Activated CD4-positive, CD25-positive, alpha-beta regulatory T cell (primary cell): ENCODE measurements at places on chromosomes 3 and 15.

DNA sequence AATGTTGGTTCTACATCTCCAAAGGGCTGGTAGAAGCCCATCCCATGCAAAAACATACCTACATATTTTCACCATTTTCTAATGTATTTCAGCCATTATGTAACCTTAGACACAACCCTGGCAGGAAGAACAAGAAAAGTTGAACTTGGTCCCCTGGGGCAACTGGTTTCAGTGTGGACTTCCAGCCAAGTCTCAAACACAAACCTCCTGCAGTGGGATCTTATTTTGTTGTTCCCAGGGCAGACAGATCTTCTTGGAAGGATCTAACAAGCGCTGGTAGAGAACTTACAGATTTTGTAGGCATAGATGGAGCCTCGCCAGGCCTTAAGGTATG lies 96.3 kb downstream of the ADAMTS17 start:
- DNase-seq = no peak

- no peak for DNase-seq
Observed at GRCh38 chr3:16031434-16031833, 143.0 kb upstream of the GALNT15 start.

DNA sequence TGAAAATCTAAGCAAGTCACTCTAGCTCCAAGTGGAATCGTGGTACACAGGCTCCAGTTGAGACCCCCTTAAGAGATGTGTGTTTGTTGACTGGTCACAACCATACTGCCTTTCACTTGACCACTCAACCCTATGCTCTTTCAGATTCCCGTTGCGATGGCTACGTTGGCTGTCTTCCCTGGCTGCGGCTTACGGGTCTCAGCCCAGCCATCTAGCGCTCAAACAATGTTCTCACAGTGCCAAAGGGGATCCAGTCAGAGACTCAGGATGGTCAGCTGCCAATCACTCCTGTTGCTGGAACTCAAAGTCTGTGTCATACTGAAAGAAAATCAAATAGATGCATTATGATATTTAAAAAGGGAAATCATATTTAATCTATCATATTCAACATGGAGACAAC lies 237.6 kb downstream of the ITPR1 start:
- no peak for DNase-seq

GRCh38 chr3:32725721-32726120 lies 40.7 kb downstream of the CNOT10 start:
- DNase-seq = no peak

GRCh38 chr15:33956397-33956796 lies 11.9 kb upstream of the CHRM5 start:
- DNase-seq = no peak

GRCh38 chr3:134527037-134527436 lies 41.2 kb downstream of the CEP63 start:
- DNase-seq = no peak

DNA sequence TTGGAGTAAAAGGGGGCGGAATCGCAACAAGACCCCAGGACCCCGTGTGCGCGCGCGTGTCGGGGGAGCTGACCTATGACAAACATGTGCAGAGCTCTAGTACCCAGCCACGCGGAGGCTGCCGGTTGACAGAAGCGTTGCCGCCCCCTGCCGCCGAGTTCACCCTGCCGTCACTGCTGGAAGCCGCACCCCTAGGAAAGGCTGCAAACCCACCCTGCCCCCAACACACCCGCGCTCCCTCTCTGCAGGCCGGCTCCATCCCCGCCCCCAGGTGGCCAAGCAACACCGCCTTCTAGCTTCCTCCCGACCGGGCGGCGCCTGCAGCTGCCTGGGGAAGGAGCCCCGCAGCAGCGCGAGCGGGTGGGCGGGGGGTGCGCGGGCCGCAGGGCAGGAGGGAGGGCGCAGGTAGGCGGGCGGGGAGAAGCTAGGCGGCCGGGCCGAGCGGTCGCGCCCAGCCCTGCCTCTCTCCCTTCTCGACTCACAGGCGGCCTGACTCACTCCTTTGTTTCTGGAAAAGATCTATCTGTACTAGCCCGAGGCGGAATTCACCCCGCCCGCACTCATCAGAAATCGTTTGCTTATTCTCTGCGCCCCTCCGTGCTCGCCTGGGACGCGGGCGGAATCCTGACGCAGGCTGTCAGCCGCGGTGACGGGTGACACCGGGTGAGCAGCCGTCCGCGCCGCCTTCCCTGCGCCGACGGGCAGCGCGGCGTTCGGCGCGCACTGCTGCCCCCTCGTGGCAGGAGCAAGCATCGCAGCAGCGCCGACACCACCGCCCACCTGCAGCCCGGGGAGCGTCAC lies 160.8 kb downstream of the GAP43 start:
- DNase-seq = peak; percentile 84

DNA sequence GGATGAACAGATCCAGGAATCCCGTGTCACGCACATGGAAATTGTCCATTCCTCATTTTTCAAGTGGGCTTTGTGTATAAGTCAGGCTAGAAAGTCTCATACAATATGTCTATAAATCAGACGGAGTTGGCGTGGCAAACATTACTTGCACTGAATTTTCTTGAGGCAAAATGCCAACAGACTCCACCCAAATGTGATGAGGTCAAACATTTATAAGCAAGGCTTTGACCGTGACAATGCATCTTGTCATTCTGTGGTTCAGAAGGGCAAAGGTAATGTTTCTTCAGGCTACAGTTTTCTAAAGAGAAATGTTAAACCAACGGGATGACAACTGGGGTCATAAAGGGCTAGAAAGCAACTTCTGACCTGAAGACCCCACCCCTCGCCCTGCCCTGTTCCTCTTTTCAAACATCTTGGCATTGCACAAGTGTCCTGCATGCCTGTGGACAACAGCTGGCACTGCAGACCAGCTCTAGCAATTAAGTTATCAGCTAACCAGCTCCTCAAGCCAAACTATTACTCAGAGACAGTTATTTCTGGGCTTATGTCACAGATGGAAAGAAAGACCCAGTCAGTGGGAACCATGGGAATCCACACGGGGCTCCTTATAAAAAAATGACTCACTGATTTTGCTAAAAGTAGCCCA lies 36.5 kb upstream of the SPTBN5 start:
- no peak for DNase-seq

DNA sequence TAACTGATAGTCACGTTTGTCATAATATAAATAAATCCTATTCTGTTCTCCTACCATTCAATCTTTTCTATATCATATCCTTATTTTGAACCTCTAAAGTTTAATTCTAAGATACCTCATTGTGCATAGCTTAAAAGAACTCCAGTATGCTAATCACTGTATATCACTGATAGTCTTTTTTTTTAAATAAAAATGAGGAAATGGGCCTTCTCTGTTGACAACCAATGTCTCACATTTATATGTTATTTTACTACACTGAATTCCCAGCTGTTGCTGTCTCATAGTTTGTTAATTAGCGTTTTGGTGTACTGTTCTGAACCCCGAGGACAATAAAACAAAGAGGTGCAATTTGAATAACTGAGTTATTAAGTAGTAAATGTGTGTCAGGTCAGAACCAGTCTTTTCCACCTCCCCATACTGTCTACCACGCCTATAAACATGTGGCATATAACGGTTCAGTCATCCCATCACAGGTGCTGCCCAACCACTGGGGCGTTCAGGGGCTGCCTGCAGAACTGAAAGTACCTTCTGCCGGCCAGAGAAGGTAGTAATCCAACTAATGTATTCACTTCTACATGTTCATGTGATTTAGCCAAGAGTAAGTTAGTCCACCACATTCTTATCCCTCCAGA lies 14.9 kb downstream of the CBLB start:
- DNase-seq = no peak

DNA sequence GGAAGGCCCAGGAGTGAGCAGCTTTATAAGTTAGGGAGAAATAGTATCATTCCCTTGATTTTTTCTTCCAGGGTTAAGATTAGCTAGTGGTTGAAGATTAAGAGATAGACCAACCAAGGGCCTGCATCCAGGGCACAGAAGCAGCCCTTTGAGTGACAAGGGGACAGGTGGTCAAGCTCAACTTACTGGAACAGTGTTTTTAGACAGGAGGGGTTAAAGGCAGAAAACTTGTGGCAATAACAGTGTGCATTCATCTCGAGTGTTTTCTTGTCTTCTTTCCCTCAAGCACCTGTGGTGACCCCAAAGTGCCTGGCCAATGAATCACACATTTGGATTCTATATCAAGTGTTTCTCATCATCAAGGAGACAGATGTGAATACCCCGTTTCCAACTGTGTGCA lies 267.5 kb downstream of the PDCD6IP start:
- no peak for DNase-seq

DNA sequence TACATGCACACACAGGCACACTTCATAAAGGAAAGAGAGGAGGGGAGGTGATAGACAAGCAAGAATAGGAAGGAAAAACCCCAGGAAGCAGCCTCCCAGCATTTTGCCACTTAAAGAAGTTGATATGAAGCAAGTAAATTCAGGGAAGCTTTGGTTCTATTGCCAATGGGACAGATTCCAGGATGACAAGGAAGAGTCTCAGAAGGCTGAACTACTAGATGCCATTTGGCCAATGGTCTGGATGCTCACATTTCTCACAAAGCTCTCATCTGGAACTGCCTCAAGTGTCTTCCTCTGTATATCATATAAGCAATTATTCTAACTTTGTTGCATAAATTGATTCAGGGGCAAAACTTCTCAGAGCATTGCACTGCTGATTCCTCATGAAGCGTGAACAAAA lies 78.8 kb upstream of the STRIT1 start:
- DNase-seq = no peak

- DNase-seq = no peak
Observed at GRCh38 chr15:60713119-60714084, 234.5 kb upstream of the ICE2 start.

DNA sequence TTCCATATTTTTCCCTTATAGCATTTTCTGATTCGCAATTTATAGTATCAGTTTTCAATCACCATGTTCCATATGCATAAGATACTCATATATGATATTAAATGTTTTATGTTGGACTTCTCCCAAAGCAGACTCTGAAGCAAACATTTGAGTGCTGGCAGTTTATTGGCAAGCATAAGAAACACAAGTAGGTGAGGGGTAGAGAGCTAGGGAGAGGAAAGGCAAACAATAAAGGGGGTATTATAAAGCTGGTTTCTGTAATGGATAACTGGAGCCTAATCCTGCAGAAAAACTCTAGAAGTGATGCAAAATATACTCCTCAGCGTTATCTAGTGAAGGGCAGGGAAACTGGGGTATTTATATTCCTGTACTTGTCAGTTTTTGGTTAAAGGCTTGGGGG lies 491.5 kb upstream of the TGFBR2 start:
- no peak for DNase-seq

- DNase-seq = no peak
Observed at GRCh38 chr15:88647351-88648105, 8.7 kb downstream of the ISG20 start.

DNA sequence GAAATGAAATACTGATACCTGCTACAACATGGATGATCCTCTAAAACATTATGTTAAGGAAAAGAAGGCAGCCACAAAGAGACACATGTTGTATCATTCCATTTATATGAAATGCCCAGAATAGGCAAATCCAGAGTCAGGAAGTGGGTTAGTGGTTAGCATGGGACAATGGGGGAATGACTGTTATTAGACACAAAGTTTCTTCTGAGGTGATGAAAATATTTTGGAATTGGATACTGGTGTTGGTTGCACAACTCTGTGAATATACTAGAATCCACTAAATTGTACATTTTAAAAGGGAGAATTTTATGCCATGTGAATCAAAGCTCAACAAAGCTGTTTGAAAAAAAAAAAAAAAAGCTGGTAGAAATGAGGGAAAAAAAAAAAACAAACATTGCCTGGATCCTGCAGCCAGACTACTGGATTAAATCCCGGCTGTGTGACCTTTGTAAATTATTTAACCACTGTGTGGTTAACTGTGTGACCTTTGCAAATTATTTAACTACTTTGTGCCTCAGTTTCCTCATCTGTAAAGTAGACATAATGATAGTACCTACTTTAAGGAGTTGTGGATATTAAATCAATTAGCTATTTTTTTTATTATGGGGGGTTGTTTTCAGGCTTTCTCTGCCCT lies 75.6 kb upstream of the PRICKLE2 start:
- no peak for DNase-seq

DNA sequence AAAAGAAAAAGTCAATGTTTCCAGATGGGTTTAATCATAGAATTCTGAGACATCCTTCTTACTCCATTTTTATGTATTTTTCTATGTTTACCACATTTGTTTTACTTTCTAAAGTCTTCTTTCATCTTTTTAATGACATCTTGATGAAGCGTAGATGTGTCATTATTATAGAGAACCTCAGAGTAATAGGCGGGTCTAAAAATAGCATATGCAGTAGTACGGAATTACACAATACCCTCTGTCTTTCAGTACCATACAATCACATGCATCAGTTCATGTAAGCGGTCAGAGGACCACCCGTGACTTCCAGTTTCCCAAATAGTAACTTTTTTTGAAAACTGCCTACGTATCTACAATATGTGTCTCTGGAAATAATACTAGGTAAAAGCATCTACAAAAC lies 224.0 kb downstream of the PLOD2 start:
- DNase-seq = no peak

- no peak for DNase-seq
Observed at GRCh38 chr3:37599779-37600178, 261.9 kb upstream of the CTDSPL start.

DNA sequence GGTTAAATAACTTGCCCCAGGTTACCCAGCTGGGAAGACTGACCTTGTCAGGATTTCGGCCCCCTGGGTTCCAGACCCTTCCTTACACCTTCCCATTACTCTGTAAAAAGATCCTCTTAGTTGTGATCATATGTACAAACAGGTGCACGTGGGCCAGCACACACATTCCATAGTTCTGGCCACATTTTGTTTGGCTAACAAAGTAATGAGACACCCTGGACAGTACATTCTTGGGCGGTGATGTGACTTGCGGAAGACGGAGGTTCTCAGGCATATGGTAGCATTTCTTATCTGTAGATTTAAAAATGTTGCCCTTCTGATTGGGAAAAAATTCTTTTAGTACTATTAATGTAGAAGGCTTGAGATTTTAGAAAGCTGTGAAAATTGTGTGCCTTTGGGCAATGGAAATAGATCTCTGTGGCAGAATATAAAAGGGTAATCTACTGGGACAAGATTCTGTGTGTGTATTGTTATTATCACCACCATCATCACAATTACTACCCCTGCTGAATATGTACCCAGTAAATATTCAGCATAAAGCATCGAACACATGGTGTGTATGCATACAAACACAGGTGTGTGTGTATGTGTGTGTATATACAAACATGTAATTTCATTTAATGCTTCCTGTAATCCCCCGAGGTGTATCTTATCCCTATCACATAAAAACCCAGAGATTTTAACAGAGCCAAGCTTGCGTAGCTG lies 205.4 kb upstream of the UBE2E1 start:
- no peak for DNase-seq

- no peak for DNase-seq
Observed at GRCh38 chr3:155519078-155519477, 225.6 kb upstream of the STRIT1 start.

GRCh38 chr15:45921376-45921775 lies 286.5 kb downstream of the SQOR start:
- no peak for DNase-seq

DNA sequence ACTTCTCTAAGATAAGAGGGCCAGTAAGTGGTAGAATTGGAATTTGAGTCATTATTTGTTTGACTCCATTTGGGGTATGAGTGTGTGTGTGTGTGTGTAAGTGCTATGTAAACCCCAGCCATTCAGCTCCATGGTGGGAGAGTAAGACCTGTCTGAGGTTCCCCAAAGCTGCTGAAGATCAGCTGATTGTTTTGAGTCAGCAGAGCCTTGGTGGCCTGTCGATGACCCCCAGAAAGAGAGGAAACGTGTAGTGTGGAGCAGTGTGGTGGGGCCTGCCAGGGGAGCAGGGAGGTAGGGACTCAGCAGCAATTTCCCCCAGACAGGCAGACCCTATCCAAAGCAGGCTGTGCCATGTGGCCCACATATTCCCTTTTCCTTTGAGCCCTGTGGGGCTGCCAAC lies 5.3 kb downstream of the DVL3 start:
- DNase-seq = no peak
